CD14-positive monocyte (primary cell): ENCODE measurements at places on chromosomes 11 and 22. TPM values are rescaled to one million over a fixed set of nuclear protein-coding genes. Genes with fewer than 3 reads are reported as not detected.

DDI1 gene
- polyA plus RNA-seq = not detected in 2 replicates

PHOX2A gene
- not detected for polyA plus RNA-seq

VPREB1 gene
- polyA plus RNA-seq = not detected

TRPC6 gene
- not detected for polyA plus RNA-seq

LRRC55 gene
- not detected for polyA plus RNA-seq

CRYBB1 gene
- 0.78 TPM for polyA plus RNA-seq

SCUBE2 gene
- not detected for polyA plus RNA-seq

DNA sequence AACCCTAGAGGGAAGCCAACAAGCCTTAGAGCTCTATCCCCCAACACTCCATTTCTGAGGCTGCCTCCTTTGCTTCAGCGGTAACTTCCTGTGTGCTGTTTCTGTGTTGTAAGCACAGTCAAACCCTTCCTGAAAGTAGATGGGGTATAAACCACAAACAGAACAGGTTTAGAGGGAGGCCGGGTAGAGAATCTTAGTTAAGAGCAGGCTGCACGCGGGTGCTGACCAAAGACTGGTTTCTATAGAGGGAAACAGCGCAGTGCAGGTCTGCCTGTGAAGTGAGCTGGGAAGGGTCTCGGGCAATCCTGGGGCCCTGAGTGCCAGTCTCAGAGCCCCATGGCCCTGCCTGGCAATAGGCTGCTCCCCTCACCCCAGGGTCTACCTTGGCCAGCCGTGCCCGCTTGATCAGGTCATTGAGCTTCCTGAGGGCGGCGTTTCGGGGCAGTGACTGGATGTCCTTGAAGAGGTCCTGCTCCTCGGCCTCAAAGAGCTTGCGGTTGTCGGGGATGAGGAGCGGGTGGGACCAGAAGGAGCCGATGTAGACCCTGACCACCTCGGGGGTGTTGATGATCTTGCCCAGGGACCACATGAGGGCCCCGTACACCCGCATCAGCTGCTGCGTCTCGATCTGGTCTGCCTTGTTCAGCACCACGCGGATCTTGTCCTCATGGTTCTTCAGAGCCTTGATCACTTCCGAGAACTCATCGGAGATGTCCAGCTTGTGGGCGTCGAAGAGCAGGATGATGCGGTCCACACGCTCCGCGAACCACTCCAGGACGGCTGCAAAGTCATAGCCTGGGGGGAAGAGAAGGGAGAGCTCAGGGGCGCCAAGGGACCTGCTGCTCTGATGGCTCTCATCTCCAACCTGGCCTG lies 15.3 kb upstream of the CDC42BPG start:
- DNase-seq = peak; percentile 74
- H3K4me1 ChIP-seq = peaks cover 100% of the 10 kb centered on the region
- no peaks in the 10 kb centered on the region for H3K27me3 ChIP-seq
- peak overlapping the region; percentile 80 for H3K27ac ChIP-seq
- peaks cover 4% of the 10 kb centered on the region for H3K36me3 ChIP-seq

DNA sequence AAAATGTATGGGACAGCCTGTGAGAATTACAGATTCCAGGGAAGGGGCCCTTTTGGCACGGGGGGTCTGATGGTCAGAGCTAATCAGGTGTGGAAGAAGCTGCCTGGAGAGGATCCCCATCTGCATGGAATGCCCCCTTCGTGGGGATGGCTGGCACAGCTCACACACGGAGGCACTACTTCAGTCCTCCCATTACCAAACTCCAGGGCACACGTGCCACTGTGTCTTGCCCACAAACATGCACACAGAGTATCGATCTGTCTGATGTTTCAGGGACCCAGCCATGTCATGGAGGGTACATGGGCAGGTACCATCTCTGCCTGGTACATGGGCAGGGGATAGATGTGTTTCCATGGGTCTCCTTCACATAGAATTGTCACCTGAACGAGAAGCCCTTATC lies 14.7 kb downstream of the KCNQ1OT1 start:
- DNase-seq = no peak
- no peak overlapping the region for H3K4me3 ChIP-seq
- peaks cover 23% of the 10 kb centered on the region for H3K36me3 ChIP-seq
- no peaks in the 10 kb centered on the region for H3K27me3 ChIP-seq

GRCh38 chr11:33333816-33334215 lies 76.6 kb downstream of the HIPK3 start:
- H3K4me1 ChIP-seq = peaks cover 14% of the 10 kb centered on the region
- no peaks in the 10 kb centered on the region for H3K27me3 ChIP-seq
- H3K27ac ChIP-seq = peak overlapping the region; percentile 54

DNA sequence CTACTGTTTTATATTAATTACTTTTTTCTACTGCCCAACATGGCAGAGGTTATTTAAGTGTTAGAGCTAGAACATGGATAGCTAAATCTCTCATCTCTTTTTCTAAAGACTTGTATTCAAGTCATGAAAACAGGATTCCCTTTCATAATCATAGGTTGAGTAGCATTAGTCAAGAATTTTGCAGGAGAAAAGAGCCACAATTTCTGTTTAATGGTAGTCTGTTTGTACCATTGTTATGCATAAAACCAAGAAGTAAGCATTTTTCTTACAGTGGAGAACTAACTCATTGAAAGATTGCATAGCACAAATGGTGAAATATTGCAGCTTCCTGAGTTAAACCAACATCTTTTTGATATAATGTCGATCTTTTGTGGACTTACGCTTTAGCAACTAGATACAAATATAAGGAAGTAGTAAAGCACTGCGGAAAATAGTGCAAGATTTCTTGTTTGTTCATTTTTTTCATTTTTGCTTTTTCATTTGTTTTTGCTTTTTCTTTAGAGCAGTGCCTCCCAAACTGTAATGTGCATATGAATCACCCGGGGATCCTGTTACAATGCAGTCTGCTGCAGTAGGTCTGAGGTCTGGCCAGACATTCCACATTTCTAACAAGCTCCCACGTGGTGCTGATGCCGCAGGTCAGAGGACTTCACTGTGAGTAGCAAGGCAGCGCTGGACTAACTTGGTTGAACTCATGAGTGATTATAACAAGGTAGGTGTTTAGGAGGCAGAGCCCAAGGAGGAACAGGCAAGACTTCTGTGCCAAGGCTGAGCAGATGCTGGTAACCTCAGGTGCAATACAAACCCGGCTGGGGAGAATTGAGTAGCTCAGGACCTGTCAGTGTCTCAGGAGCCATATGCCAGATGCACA lies 4.6 kb downstream of the ETS1 start:
- no peak overlapping the region for H3K4me3 ChIP-seq
- H3K27me3 ChIP-seq = no peaks in the 10 kb centered on the region
- peak overlapping the region; percentile 63 for H3K27ac ChIP-seq
- H3K36me3 ChIP-seq = no peaks in the 10 kb centered on the region

- H3K4me3 ChIP-seq = no peak overlapping the region
- no peak overlapping the region for H3K27ac ChIP-seq
- DNase-seq = no peak
- H3K4me1 ChIP-seq = peaks cover 6% of the 10 kb centered on the region
- peaks cover 4% of the 10 kb centered on the region for H3K27me3 ChIP-seq
Observed at GRCh38 chr11:78822931-78823423, 248.3 kb upstream of the NARS2 start.

- H3K36me3 ChIP-seq = no peaks in the 10 kb centered on the region
- H3K27me3 ChIP-seq = no peaks in the 10 kb centered on the region
- peaks cover 33% of the 10 kb centered on the region for H3K4me1 ChIP-seq
- no peak overlapping the region for H3K4me3 ChIP-seq
- H3K27ac ChIP-seq = no peak overlapping the region
Observed at GRCh38 chr11:2467695-2468055, 22.9 kb downstream of the KCNQ1 start.

DNA sequence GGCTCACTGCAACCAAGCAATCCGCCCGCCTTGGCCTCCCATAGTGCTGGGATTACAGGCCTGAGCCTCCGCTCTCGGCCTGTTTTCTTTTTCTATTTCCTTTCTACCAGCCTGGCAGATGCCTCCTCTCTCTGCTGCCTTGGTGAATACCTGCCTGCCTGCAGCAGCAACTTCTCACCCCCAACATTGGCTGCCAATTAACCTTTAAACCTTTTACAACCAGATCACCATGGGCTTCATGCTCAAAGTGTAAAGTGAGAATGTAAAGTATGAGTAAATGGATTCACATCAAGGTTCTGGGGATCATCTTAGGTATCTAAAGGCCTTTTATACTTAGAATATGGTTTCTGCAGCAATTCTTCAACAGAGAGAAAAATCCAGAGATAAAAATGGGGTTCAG lies 13.0 kb upstream of the FCHSD2 start:
- no peaks in the 10 kb centered on the region for H3K27me3 ChIP-seq
- no peak for DNase-seq
- no peak overlapping the region for H3K4me3 ChIP-seq
- no peak overlapping the region for H3K27ac ChIP-seq
- no peaks in the 10 kb centered on the region for H3K36me3 ChIP-seq
- H3K4me1 ChIP-seq = peaks cover 57% of the 10 kb centered on the region

GRCh38 chr22:37090920-37091695 lies 18.4 kb downstream of the TMPRSS6 start:
- no peaks in the 10 kb centered on the region for H3K36me3 ChIP-seq
- no peaks in the 10 kb centered on the region for H3K4me1 ChIP-seq
- no peak overlapping the region for H3K27ac ChIP-seq
- no peaks in the 10 kb centered on the region for H3K27me3 ChIP-seq

DNA sequence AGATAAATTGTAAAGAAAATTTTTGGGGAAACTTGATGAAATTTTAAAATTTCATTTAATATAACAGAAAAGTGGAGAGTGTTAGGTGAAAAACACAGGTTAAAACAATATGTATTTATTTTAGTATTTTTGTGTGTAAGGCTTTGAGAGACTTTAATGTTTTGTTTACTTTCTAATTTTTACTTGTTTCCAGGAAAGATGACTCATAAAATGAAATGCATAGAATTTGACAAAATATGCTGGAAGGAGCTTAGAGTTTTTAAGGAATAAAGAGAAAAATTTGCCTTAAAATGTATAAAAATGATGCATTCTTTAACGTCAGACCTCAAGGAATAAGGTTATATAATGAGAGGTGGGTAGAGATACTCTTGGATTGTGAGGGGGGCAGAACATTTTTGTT lies 1205.1 kb upstream of the CNTN5 start:
- no peaks in the 10 kb centered on the region for H3K4me1 ChIP-seq
- DNase-seq = no peak
- H3K27me3 ChIP-seq = no peaks in the 10 kb centered on the region
- no peaks in the 10 kb centered on the region for H3K36me3 ChIP-seq
- no peak overlapping the region for H3K4me3 ChIP-seq

DNA sequence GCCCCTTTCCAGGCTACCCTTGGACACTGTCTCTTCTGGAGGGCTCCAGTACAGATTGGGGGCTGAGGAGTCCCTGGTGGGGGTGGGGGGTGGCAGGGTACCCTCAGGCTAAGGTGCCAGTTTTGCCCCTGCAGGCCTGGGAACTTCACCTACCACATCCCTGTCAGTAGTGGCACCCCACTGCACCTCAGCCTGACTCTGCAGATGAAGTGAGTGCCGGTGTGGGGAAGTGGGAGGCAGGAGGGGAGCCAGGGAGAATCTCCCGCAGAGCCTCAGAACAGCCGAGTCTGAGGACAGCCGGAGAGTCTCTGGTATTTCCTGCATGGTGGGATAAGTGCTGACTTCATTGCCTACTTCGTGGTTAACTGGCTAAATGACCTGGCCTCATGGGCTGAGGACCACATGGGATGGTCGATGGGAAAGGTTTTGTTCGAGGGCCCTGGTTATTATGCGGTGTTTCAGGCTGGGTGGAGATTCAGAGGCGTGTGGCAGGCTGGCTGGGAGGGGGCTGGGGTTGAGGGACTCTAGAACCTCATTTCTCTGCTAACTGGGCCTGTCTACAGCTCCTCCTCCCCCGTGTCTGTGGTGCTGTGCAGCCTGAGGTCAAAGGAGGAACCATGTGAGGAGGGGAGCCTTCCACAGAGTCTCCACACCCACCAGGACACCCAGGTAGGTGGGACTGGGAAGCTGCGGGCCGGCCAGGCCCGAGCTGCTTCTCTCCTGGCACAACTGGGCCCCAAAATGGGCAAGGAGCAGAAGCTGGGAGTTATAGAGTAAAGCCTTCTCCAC lies 8.5 kb downstream of the TMEM258 start:
- DNase-seq = no peak
- H3K4me1 ChIP-seq = no peaks in the 10 kb centered on the region
- no peaks in the 10 kb centered on the region for H3K27me3 ChIP-seq

DNA sequence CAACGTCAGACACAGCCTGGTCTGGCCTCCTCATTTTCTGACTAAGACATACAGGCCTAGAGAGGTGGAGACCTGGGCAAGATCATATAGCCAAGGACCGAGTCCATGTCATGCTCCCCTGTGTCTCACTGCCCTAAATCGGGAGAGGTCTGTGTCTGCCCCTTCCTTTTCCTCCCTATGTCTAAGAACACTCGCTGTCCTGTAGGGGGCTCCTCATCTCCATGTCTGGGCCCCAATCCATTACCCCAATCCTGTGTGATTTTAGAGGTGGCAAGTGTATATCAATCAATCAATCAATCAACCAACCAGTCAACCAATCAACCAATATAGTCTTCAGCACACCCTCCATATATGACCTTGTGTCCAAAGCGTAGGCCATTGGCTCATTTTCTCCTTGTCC lies 125.7 kb downstream of the KIRREL3 start:
- H3K4me3 ChIP-seq = no peak overlapping the region
- H3K27me3 ChIP-seq = peaks cover 3% of the 10 kb centered on the region
- H3K36me3 ChIP-seq = no peaks in the 10 kb centered on the region
- DNase-seq = no peak
- H3K27ac ChIP-seq = no peak overlapping the region

GRCh38 chr11:18974192-18974591 lies 35.0 kb upstream of the MRGPRX1 start:
- no peaks in the 10 kb centered on the region for H3K27me3 ChIP-seq
- H3K4me3 ChIP-seq = no peak overlapping the region
- H3K36me3 ChIP-seq = no peaks in the 10 kb centered on the region
- DNase-seq = no peak
- H3K4me1 ChIP-seq = no peaks in the 10 kb centered on the region

DNA sequence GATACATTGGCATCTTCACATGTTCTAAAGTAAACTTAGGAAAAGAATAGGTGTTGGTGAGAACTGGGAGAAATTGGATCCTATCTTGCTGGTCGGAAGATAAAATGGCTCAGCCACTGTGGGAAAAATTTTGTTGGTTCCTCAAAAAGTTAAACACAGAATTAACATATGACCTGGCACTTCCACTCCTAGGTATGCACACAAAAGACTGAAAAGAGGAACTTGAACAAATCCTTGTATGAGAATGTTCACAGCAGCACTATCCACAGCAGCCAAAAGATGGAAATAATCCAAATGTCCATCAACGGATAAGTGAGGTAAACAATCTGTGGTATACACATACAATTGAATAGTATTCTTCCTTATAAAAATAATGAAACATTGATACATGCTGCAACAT lies 4.8 kb upstream of the TPH1 start:
- DNase-seq = no peak
- H3K36me3 ChIP-seq = no peaks in the 10 kb centered on the region
- peaks cover 25% of the 10 kb centered on the region for H3K27me3 ChIP-seq

GRCh38 chr11:93986716-93987115 lies 34.4 kb upstream of the HEPHL1 start:
- H3K4me1 ChIP-seq = no peaks in the 10 kb centered on the region
- DNase-seq = no peak
- H3K27me3 ChIP-seq = no peaks in the 10 kb centered on the region
- no peak overlapping the region for H3K27ac ChIP-seq
- H3K4me3 ChIP-seq = no peak overlapping the region
